GM04504 (cell line): ENCODE measurements at places on chromosomes 6 and 20.
A peak's percentile ranks its signal among the peaks of the same experiment; 100 is the strongest.

DNA sequence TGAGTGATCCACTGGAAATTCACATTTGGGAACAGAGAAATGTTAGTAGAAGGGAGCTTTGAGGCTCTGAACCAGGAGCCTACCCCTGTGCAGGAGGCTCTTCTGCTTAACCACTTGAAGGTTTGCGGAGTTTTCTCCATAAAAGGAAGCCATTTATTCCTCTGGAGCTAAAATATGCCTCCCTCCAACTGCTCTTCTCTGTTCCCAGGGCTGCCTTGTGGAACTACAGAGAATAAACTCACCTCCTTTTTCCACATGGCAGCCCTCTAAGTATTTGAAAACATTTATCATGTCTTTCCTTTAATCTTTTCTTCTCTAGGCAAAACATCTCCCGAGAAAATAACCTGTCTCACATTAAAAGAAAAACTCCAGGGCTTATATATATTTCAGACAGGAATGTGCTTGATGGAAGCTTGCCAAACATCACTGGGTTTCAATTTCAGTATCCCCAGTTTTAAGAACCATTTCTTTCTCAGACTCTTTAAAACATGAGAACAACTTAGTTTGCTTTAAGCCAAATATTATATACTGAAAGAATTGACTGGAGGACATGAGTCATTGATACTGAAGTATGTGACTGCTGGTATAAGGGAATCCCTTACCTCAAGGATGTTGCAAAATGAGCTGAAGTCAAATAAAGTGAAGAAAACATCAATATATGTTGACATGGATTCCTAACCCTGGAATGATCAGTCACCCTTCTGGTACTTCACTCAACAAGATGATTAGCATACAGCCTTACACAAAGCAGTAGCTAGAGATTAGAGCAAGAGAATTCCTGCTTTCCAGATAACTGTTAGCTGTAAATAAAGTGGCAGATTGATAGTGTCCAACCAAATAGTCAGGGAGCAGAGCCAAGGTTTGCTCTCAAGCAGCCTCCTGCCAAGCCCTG is 74.0 kb downstream of the ZBTB2 start:
- peak; percentile 29 for DNase-seq

GRCh38 chr20:9838035-9838377 is 870 bp downstream of the PAK5 start:
- DNase-seq = no peak

DNA sequence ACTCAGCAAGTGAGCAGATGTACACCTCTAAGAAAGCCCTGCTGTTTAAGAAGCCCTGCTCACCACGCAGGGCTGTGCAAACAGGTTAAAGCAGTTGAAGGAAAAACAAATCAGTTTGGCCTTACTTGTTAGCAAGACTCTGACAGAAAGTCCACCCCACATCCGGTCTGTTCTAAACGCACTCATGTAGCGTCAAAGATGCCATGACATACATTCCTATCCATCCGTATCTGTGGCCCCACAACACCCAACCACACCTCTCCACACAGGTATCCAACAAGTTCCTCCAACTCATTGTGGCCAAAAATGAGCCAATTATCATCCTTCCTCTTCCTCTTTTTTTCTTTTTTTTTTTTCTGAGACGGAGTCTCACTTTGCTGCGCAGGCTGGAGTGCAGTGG is 22.8 kb upstream of the RAB22A start:
- no peak for DNase-seq

DNA sequence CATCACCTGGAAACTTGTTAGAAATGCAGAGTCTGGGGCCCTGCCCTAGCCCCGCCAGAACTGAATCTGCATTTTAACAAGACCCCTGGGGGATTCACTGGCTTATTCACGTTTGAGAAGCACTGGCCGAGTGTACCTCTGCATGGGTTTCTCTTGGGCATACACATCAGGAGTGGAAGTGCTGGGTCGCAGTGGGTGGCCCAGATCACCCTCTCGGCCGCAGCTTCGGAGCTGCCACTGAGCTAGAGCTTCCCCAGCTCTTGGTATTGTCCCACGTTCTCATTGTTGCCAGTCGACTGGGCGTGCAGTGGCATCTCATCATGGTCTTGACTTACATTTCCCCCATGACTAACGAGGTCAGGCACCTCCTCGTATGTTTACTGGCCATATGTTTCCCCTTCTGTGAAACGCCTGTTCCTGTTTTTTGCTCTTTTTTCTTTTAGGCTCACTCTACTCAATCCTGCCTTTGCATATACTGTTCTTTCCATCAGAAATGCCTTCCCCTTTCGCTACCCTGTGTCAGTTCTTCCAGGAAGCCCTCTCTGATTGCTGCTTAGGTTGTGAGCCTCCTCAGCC is 3.0 kb upstream of the DLGAP4 start:
- DNase-seq = no peak

DNA sequence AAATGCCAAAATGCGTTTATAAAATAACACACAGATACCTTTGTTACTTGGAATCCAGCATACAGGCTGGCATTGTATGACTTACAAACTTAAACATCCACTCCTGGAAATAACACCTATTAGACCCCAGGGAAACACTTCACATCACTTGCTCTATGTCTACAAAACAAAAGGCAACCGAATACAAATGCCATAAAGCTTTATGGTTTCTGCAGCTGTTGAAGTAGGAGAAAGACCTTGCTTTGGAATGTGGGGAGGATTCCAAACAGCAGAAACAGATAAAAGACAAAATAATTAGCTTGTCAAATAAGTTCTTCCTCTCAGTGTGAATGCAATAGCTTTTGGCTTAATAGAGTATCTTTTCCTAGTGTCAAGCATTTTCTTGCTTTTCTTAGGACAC is 9.8 kb upstream of the AMD1 start:
- DNase-seq = no peak

DNA sequence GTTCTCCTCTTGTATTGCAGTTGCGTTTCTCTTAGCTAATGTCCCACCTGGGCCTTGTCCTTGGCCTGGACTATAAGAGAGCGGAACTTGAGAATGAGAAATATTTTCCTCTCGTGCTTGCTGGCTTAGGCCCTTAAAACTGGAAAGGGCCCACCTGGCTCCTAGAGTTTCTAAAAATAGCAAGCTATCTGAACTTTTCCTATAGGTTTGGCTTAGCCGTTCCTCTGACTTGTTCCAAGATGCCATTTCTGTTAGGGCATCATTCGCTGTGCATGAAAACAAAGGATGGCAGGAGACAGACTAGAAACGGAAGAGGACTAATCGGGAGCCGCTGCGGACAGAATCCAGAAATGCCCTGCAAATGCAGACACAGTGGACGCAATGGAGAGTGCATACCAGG is 4.5 kb downstream of the RIPOR3 start:
- DNase-seq = no peak

- no peak for DNase-seq
Measured at GRCh38 chr6:167738386-167738785, 88.3 kb upstream of the AFDN start.

- no peak for DNase-seq
Measured at GRCh38 chr6:167682546-167683027, 144.1 kb upstream of the AFDN start.

DNA sequence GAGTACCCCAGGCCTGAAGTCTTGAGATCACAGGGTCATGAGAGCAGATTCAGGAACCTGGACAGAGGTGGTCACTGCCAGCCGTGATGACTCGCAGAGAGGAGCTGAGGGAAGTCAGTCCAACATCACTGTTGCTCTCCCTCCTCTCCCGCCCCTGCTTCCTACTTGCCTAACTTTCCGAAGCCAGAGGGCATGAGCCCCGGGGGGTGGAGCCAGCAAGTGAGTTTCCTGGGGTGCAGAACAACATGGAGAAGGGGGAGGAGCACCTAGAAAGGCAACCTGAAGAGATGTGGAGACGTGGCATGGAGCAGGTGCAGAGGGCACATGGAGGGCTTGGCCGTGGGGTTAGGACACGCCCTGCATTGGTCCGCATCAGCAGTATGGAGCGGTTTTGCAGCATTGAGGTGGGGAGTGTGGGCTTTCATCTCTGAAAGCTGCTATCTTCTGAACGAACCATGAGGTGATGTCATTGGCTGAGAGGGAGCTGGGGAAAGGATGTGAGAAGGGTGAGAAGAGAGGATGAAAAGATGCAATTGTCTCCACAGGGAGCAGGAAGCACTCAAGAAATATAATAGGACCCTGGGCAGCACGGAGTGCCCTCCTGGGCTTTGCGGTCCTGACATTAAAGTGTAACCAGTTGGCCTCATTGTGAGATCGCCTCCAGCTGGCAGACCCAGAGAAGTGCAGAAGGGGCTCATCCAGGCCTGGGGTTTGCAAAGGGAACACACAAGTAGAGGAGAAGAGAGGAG is 25.0 kb downstream of the GDAP1L1 start:
- DNase-seq = no peak

GRCh38 chr6:12245763-12246718 is 44.1 kb upstream of the EDN1 start:
- no peak for DNase-seq

- DNase-seq = no peak
Measured at GRCh38 chr6:130037207-130037811, 18.9 kb downstream of the L3MBTL3 start.

DNA sequence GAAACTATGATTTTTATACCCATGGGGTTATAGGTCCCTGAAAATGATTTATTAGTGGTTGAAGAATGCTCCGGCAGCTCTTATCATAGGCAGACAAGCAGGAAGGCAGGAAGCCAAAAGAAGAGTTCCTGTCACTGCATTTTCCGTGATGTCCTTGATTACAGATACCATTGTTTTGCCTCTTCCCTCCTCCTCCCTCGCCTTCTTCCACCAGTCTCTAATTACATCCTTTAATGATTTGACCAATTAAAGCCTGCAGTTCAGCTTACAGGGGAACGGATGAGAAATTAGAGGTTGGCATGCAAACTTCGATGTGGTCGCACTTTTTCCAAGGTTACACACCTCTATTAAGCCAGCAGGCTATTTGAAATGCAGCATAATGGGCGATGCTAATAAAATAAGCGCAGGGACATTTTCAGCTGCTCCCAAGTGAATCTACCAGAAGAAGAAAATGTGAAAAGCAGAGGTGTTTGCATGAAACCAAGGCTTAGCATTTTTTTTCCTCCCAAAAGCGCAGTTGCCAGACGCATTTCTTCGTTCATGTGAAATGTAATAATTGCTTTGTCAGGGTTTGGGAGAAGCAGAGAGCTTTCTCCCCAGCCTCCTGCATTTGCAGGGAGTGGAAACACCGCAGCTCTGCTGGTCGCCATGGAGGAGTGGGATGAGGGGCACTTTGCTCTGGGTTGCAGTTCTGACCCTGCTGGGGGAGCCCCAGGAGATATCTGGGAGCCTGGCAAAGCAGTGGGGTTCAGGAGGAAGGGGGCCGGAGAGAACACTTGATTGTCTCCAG is 6.0 kb downstream of the NOX3 start:
- no peak for DNase-seq

- no peak for DNase-seq
Measured at GRCh38 chr6:106800379-106800778, 171.0 kb downstream of the QRSL1 start.

- peak; percentile 32 for DNase-seq
Measured at GRCh38 chr6:110232450-110232849, 52.2 kb downstream of the CDC40 start.

DNA sequence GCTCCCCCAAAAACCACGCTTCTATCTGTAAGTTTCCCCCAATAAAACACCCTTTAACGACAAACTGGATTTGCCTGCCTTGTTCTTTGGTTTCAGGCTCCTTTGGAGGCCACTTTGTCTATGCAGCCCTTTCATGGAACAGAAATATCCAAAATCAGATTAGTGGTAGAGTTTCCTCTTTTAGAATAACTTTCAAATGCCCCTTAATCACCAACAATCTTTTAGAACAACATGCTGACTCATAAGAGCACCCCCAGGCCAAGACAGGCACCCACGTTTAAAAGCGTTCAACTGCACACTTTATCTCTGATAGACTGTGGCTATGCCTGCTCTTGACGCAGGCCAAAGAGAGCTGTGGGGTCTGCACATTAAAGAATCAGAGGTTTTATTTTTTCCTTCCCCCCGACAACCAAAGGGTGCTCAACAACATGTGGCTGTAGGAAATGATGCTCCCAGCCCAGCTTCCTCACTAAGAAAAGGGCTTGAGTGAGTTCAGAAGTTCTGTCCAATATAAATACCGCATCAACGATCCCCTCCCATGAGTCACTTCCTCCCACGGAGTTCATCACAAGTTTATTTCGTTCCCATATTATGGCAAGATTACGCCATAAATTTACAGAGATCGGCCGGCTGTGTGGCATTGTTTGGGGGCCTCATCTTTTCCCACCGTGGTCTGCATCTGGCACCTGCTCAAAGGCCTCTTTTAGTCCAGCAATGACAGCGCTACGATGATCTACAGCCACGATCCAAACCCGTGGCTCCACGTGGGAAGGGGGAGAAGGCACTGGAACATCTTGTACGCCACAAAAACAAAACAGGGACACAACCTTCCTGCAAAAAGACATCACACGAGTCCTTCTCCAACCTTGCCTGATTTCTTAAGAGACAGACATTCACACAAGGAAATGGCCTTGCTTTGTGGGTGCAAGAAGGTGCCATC is 88.8 kb upstream of the NFATC2 start:
- peak; percentile 95 for DNase-seq

- no peak for DNase-seq
Measured at GRCh38 chr6:138509371-138509770, 10.1 kb upstream of the NHSL1 start.
